ENCODE measurements at places on chromosomes 2 and 18. TPM values are rescaled to one million over a fixed set of nuclear protein-coding genes. Genes with fewer than 3 reads are reported as not detected.

DNA sequence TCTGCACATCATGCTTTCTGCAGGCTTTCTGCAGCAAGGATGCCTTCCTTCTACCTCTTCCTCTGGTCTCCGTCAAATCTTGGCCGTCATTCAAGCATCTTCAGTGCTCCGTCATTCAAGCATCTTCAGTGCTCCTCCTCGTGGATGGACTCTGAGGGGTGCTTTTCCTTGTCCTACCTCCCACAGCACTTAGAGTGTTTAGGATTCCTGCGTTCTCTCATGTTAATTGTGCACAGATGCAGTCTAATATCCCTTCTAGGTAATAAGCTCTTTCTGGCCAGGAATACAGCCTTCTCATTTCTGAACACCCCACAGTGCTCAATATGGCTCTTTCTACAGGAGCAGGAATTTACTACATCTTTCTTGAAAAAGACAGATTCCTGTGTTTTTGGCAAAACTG, 59.8 kb downstream of the ZNF236 start:
- DNase-seq: no peak

Gene MAL
- 171 TPM for total RNA-seq

DNA sequence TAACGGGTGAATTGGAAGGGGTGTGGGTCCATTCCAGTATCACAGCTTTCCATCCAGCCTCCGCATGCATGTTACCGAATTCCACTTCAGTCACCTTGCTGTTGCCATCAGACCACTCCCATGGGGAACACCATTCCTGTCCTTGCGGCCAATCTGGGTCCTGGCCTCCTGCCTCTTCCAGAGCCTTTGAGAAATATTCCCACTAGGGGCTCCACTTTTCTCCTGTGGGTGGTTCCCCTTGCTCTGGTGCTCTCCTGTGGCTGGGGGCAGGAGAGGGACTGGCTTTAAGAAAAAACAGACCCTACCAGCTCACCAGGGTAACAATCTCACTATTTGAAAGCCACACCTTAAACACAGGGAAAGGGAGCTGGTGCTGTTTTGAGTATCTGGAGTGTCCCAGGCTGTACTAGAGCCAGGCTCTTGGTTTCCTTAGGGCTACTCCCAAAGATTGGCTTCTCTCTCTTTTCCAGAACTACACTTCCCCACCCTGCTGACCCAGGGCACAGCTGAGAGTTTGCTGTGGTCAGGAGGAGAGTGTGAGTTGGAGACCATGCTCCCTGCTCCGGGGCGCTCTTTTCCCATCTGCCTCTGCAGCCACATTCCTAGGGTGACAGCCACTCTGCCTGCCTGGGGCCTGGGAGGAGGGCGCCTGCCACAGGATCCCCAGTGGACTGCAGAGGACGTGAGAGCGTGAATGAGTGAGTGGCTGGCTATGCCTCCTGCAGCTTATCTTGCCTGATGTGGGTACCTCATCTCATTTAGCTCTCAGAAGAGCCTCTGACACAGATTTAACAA, 460.8 kb upstream of the HS6ST1 start:
- DNase-seq: no peak

DNA sequence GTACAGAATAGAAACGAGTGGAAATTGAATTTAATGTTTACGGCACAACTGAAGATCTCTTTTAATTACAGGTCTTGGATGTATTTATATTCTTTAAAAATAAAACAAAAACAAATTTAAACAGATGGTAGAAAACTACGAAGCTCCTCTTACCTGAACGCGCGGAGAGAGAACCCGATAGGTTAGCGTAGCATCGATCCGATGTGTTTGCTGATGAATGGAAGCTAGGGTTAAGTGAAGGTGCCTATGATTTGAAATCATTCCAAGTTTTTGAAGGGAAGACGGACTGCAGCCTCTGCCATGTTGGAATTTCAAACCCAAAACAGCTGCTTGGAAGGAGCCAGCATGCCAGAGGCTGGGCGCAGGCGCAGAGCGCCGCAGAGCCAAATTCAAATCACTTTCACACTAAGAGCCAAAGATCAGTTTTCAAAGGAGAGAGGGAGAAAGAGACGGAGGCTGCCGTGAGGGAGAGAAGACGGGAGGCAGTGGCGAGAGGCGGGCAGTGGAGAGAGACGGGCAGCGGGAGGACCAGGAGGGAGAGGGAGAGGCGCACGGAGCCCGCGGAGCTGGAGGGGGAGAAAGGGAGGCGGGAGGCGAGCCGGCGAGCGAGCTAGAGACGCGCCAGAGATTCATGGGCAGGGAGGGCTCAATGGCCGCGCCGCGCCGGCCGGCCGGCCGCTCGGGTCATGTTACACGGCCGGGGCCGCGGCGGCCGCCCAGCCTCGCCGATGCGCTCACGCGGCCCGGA, at the start of gene FIGN:
Gene FIGN, minus strand, starts transcription at position 324 of the 748 bp plus-strand sequence. CDS start 1,081 bp downstream, outside the sequence.
- peak; percentile 61 for DNase-seq

- DNase-seq: no peak
Measured at GRCh38 chr2:80510716-80511115, 206.2 kb upstream of the LRRTM1 start.

Gene FAM117B
- total RNA-seq: 8.8 TPM

Gene INPP4A
- 52.9 TPM for total RNA-seq

Measured in PC-9 (cell line).